ENCODE measurements at places on chromosomes 4 and X. TPM values are rescaled to one million over a fixed set of nuclear protein-coding genes. Genes with fewer than 3 reads are reported as not detected.

L1CAM gene
- 0.80 TPM for total RNA-seq

SNCA gene
- 6.5 TPM for total RNA-seq

TSPAN6 gene
- total RNA-seq, result 36.4 TPM

TMEM144 gene
- total RNA-seq, result 8.1 TPM

RBM46 gene
- not detected for total RNA-seq

ABCG2 gene
- total RNA-seq, result 0.92 TPM

USP17L20 gene
- total RNA-seq, result not detected

XPNPEP2 gene
- total RNA-seq, result 0.36 TPM

SSX2B gene
- not detected for total RNA-seq

SRPX2 gene
- total RNA-seq, result 18.9 TPM

GASK1B gene
- total RNA-seq, result 3.5 TPM

RPS6KA6 gene
- total RNA-seq, result 0.96 TPM

XK gene
- 2.7 TPM for total RNA-seq

UGT2B10 gene
- not detected for total RNA-seq

CENPVL2 gene
- total RNA-seq, result not detected

MAGEH1 gene
- total RNA-seq, result 2.1 TPM

PNCK gene
- total RNA-seq, result 1.00 TPM

HEPH gene
- 2.9 TPM for total RNA-seq

SPANXD gene
- total RNA-seq, result not detected

SORCS2 gene
- total RNA-seq, result 5.0 TPM

CXXC4 gene
- 0.12 TPM for total RNA-seq

NPY5R gene
- not detected for total RNA-seq

PGK1 gene
- 398 TPM for total RNA-seq

SPANXA2 gene
- not detected for total RNA-seq

FAT4 gene
- total RNA-seq, result 1.4 TPM

NSUN7 gene
- total RNA-seq, result 2.0 TPM

NEXMIF gene
- total RNA-seq, result 0.08 TPM

DDX53 gene
- not detected for total RNA-seq

CNGA1 gene
- 7.2 TPM for total RNA-seq

GPRIN3 gene
- 0.36 TPM for total RNA-seq

LRAT gene
- 0.76 TPM for total RNA-seq

MID1 gene
- total RNA-seq, result 18.3 TPM

SFRP2 gene
- 4.7 TPM for total RNA-seq

IL15 gene
- 1.9 TPM for total RNA-seq

CFP gene
- total RNA-seq, result 0.48 TPM

HMX1 gene
- total RNA-seq, result not detected

CXorf58 gene
- not detected for total RNA-seq

SOX3 gene
- not detected for total RNA-seq

EVC2 gene
- total RNA-seq, result 1.8 TPM

PPEF2 gene
- not detected for total RNA-seq

SRPX gene
- total RNA-seq, result 6.8 TPM

SSX4 gene
- not detected for total RNA-seq

All from esophagus mucosa (tissue), 1 donor.